ENCODE measurements at places on chromosomes 4 and X. TPM values are rescaled to one million over a fixed set of nuclear protein-coding genes. Genes with fewer than 3 reads are reported as not detected.

- no peak for DNase-seq
- no peaks in the 10 kb centered on the region for H3K27me3 ChIP-seq
- H3K27ac ChIP-seq = peak overlapping the region; percentile 92
- no peaks in the 10 kb centered on the region for H3K36me3 ChIP-seq
- H3K4me3 ChIP-seq = no peak overlapping the region
- H3K4me1 ChIP-seq = peaks cover 24% of the 10 kb centered on the region
Observed at GRCh38 chr4:7843831-7844593, 95.6 kb downstream of the AFAP1 start.

DNA sequence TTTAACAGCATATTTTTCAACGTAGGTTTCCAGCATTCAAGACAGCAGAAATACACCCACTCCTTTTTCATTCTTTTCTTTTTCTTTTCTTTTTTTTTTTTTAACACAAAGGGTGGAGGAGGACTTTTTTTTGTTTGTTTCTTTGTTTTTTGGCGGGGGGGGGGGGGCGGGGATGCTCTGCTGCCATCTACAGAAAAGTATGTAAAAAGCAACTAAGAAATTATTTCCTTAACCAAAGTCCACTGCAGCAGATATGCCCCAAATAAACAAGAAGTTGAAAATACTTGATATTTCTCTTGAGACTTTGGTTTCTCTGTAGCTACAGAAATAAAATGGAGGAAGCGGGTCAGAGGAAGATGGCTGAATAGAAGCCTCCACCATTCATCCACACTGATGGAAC lies 63.2 kb upstream of the PBDC1 start:
- DNase-seq = no peak
- H3K27ac ChIP-seq = no peak overlapping the region
- H3K4me1 ChIP-seq = no peaks in the 10 kb centered on the region
- no peak overlapping the region for H3K4me3 ChIP-seq

Gene NEIL3
- total RNA-seq = 0.98 TPM

Gene MAGEE2
- total RNA-seq = not detected

Gene CEP44
- total RNA-seq = 17.4 TPM

Gene MND1
- total RNA-seq = not detected

Gene SMPX
- total RNA-seq = not detected

GRCh38 chr4:137471895-137472294 lies 60.4 kb downstream of the PCDH18 start:
- H3K27me3 ChIP-seq = no peaks in the 10 kb centered on the region
- no peak overlapping the region for H3K27ac ChIP-seq
- no peak overlapping the region for H3K4me3 ChIP-seq

Gene LNX1
- 11.8 TPM for total RNA-seq

- H3K36me3 ChIP-seq = no peaks in the 10 kb centered on the region
- no peaks in the 10 kb centered on the region for H3K27me3 ChIP-seq
- peaks cover 4% of the 10 kb centered on the region for H3K4me1 ChIP-seq
- no peak overlapping the region for H3K27ac ChIP-seq
Observed at GRCh38 chr4:168759959-168760527, 250.0 kb downstream of the CBR4 start.

DNA sequence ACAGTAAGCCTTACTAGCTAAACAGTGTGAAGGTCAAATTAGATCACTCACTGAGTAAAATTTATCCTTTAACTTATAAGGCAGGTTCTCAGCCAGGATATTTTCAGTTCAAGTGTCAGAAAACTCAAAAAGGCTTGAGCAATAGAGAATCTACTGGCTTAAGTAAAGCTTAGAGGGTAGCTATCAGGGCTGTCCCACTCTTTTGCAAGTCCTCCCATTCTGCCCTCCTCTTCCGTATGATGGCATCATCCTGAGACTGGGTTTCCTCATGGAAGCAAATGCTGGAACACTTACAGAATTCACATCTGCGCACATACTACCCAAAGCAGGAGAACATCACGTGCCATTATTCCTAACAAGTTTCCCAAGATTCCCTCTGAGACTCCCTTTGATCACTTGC lies 55.0 kb downstream of the FBXL5 start:
- H3K4me3 ChIP-seq = no peak overlapping the region
- H3K27ac ChIP-seq = no peak overlapping the region
- no peaks in the 10 kb centered on the region for H3K36me3 ChIP-seq

Gene OTC
- 2.7 TPM for total RNA-seq

Gene CCDC158
- not detected for total RNA-seq

- no peak overlapping the region for H3K27ac ChIP-seq
- H3K4me3 ChIP-seq = no peak overlapping the region
- DNase-seq = no peak
- H3K4me1 ChIP-seq = no peaks in the 10 kb centered on the region
- no peaks in the 10 kb centered on the region for H3K36me3 ChIP-seq
Observed at GRCh38 chrX:109685656-109686078, 47.4 kb downstream of the ACSL4 start.

DNA sequence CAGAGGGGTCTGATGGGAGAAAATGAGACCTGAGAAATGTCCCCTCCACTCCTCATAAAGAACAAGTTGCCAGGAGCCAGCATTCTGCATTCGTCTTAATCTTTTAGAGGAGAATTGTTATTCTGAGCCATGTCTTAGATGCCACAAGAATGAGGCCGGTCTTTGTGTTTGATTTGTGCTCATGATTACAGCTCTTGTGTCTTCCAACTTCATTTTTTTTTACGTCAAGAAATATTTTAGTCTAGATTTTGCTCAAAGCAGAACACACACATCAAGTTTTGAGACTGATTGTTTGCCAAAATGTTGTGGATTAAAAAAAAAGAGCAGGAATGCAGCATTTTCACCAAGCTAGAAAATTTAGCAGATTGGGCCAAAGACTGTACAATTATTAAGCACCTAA lies 130.6 kb upstream of the PITX2 start:
- H3K27me3 ChIP-seq = no peaks in the 10 kb centered on the region
- no peak overlapping the region for H3K4me3 ChIP-seq
- no peak overlapping the region for H3K27ac ChIP-seq
- DNase-seq = no peak
- no peaks in the 10 kb centered on the region for H3K36me3 ChIP-seq
- no peaks in the 10 kb centered on the region for H3K4me1 ChIP-seq

DNA sequence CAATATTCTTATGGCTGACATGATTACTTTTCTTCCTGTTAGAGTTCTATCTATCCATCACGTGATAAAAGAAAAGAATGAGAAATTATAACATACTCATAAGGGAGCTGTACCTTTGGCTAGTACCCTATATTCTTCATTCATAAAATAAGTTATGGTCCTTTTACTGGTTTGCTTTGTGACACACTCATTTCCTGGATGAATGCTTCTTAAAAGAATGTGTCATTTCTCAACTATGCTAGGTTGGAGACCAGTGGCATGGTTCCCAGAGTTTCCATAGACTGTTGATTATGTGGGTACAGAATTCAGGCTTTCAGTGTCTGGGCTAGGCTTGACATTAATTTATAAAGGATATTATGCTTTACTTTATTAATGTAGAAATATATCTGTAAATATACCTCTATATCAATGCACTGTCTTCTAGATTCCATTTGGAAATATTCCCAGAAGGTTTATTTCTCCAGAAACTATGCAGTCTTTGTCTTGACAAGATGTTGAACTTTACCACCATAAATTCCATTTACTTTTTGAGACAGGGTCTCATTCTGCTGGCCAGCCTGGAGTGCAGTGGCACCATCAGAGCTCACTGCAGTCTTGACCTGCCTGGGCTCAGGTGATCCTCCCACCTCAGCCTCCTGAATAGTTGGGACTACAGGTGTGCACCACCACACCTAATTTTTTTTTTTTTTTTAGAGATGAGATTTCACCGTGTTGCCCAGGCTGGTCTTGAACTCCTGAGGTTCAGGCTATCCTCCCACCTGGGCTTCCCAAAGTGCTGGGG lies 23.8 kb downstream of the NUDT6 start:
- no peak overlapping the region for H3K4me3 ChIP-seq
- no peaks in the 10 kb centered on the region for H3K27me3 ChIP-seq
- no peak for DNase-seq
- no peak overlapping the region for H3K27ac ChIP-seq
- no peaks in the 10 kb centered on the region for H3K4me1 ChIP-seq

Gene RGS12
- 64.8 TPM for total RNA-seq

Gene PPEF1
- total RNA-seq = not detected

GRCh38 chr4:185003596-185004351 lies 14.5 kb upstream of the HELT start:
- H3K27ac ChIP-seq = no peak overlapping the region
- H3K27me3 ChIP-seq = no peaks in the 10 kb centered on the region
- no peak for DNase-seq
- H3K4me3 ChIP-seq = no peak overlapping the region
- peaks cover 13% of the 10 kb centered on the region for H3K4me1 ChIP-seq

- H3K27me3 ChIP-seq = no peaks in the 10 kb centered on the region
- H3K4me1 ChIP-seq = no peaks in the 10 kb centered on the region
- H3K27ac ChIP-seq = no peak overlapping the region
- no peaks in the 10 kb centered on the region for H3K36me3 ChIP-seq
Observed at GRCh38 chr4:176444741-176445140, 125.0 kb downstream of the SPCS3 start.

DNA sequence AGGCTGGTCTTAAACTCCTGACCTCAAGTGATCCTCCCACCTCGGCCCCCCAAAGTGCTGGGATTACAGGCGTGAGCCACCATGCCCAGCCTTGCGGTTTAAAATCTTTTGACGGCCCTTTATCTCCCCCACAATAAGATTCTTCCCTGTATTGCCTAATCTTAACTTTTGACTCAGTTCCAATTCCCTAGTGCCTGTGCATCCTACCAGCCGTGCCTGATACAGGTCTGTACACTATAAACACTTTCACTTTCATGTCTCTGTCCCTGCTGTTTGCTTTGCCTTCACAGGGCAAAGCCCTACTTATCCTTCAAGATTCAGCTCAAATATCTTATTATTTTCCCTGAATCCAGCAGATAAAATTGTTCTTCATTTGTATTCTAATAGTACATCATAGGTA lies 74.6 kb downstream of the WDR44 start:
- no peaks in the 10 kb centered on the region for H3K27me3 ChIP-seq
- H3K27ac ChIP-seq = no peak overlapping the region
- no peak overlapping the region for H3K4me3 ChIP-seq
- no peaks in the 10 kb centered on the region for H3K36me3 ChIP-seq
- no peak for DNase-seq

- peaks cover 18% of the 10 kb centered on the region for H3K4me1 ChIP-seq
- H3K36me3 ChIP-seq = peaks cover 41% of the 10 kb centered on the region
- H3K27ac ChIP-seq = no peak overlapping the region
- DNase-seq = no peak
Observed at GRCh38 chr4:47513461-47513860, 28.4 kb downstream of the ATP10D start.

DNA sequence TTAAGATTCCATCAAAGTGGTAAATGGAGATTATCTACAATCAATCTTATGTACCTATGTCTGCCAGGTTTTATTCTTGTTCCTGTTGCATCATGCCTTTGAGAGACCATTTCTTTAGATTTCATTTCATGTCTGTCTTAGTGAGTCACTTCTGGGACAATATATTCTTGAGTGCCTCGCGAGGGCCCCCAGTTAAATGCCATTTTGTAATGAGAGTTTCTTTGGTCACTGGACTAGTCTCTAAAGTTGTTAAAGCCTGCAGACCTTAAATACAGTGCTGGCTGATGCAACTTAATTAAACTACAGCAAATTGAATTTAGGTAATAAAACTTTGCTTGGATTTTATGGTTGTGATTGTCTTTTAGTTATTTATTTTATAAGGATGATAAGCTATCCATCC lies 87.2 kb upstream of the PITX2 start:
- no peak overlapping the region for H3K4me3 ChIP-seq
- H3K36me3 ChIP-seq = no peaks in the 10 kb centered on the region
- DNase-seq = no peak
- no peaks in the 10 kb centered on the region for H3K27me3 ChIP-seq
- H3K4me1 ChIP-seq = no peaks in the 10 kb centered on the region
- no peak overlapping the region for H3K27ac ChIP-seq

Gene CCKAR
- 0.74 TPM for total RNA-seq

Gene SLC6A14
- 10.1 TPM for total RNA-seq

DNA sequence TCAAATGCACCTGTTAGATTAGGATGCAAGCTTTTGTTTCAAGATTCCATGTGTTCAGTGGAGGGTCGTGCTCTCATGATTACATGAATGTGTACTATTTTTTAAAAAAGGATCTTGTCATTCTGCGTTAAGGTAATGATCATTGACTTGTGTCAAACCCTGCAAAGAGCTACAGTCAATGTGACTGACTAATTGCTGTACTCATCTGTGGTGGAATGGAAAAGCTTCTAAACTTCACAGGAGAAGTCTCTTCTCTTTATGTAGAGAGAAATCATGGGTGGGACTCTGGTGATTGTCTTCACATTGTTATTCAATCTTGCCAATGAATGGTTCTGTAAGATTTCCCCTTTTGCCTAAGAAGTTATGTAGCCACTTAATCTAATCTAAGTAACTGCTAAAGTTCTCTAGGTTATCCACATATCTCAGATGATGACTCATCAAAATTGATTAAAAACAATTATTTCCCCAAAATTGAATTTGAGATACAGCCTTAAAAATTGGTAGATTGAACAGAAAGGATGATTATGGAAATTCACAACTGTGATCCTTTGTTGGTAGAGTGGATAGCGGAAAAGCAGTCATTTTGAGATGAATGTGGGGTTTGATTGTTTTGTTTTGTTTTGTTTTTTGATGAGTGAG lies 6.7 kb downstream of the MAGEE1 start:
- H3K27me3 ChIP-seq = no peaks in the 10 kb centered on the region
- DNase-seq = no peak
- no peaks in the 10 kb centered on the region for H3K4me1 ChIP-seq
- H3K27ac ChIP-seq = no peak overlapping the region
- H3K4me3 ChIP-seq = no peak overlapping the region

Gene FGFR3
- total RNA-seq = 96.5 TPM
